Stimulated activated CD8-positive, alpha-beta memory T cell treated with anti-CD3 and anti-CD28 coated beads, Interleukin-4, amount 100 ng/mL, for 4 hours (primary cell): ENCODE measurements at places on chromosomes 2 and 18.

DNA sequence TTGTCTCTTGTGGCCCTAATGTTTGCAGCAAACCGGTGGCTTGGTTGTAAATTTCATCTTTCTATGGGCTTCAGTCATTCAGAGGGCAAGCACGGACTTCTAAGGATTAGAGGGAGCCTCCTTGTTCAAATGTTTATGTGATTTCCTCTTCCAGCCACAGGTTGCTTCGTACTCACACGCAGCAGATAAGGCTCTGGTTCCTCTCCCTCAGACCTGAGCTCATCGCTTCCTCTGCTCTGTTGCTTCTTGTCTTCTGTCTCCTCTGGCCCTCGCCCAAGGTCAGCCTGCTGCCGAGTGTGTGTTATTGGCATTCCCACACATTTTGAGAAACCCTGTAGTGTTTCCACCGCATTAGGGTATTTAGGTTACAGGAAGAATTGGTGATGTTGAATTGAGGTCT, 44.0 kb downstream of the MYL12B start:
- DNase-seq: no peak

GRCh38 chr18:46097431-46097800, 680 bp downstream of the ATP5F1A start:
- no peak for DNase-seq

DNA sequence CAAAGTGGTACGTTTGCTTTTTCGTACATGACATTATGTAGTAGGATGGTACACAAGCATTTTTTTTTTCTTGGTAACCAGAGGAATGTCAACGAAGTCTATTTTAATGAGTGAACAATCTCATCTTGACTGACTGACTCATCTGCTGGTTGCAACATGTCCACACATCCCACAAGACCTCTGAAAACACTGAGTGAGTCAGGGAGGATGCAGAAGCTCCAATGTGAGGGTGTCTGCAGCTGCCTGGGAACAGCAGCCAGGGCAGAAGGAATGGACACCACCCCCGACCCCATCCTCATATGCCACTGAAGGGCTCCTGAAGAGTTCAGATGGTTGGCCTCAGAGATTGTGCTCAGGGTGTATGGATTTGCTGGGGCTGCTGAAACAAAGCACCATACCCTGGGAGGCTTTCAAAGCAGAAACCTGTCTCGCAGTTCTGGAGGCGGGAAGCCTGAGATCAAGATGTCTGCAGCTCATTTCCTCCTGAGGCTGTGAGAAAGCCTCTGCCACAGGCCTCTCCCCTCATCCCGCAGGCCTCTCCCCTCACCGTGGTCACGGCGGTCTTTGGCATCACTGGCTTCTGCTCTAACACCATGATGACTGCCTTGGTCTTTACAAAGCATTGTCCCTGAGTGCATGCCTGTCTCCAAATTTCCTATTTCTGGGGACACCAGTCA, 124.6 kb downstream of the LRATD1 start:
- no peak for DNase-seq

DNA sequence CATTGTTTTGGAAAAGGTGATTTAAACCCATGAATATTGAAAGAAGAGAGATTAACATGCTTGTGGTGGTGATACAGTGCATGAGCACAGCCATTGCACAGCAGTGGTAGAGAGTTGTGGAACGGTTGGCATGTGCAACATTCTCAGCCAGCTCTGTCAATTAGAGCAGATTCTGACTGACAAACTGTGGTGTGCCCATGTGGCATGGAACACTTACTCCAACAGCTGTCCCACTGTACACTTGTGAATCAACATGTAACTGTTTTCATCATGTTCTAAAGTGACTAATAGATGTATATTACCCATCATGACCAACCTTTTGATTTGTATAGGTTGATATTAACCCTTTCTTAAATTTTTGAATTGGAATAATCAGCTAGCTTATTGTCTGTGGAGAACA, 55.6 kb downstream of the PKP4 start:
- DNase-seq: no peak

DNA sequence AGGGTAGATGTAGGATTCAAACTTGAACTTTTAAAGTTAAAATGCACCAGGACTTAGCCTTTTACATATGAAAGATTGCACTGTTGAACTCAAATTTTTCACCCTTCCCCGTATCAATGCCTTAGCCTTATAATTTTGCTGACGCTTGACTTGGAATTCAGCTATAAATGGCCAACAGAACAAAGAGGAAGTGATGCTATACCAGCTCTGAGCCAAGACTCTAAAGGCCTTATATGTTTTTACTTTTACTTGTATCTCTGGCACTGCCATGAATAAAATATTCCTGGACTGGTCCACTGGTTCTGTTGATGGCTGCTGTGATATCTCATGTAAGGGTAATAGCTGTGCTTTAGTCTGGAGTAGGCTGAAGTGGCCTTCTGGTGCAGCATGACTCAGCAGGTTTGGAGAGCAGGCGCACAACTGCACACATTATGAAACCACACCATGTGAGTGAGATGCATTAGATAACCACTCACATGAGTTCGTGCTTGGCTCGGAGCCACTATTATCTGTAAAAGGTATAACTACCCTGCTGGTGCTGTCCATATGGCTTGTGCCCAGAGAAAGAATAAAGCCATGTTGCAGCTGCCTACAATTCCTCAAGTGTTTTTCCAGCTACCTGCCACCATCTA, 8.4 kb upstream of the IER3IP1 start:
- no peak for DNase-seq

DNA sequence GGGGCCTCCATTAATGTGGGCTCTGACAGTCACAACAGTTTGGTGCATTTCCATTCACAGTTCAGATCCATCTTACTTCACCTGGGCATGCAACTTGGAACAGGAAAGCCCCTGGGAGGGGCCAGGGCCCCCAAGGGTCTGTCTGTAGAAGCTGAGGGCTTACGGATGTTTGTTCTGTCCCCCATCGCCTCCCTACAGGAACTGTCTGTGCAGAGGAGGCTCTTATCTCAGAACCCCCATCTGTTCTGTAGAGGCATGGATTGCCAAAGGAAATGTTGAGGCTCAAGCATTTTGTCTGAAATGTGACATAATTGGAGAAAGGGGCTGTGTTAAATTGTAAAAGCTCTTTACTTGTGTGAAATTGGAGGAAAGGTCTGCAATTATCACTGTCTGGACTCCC, 334.3 kb downstream of the CLIP4 start:
- DNase-seq: no peak

DNA sequence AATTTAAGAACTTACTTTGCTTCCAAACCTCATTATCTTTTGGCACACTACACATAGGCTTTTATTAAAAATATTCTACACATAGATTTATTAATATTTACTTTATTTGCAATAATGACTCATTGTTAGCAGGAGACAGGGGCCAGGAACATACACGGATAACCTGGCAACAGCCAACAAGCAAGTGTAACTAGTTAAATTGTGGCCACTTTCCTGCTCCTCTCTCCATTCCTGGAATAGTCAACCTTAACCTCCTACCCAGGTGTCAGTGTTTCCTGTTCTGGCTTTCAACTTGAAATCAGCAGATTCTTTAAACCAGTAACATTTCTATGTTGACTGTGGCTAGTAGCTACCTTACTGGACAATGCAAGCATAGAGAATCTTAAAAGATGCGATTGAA, 26.5 kb downstream of the ACVR1 start:
- no peak for DNase-seq

DNA sequence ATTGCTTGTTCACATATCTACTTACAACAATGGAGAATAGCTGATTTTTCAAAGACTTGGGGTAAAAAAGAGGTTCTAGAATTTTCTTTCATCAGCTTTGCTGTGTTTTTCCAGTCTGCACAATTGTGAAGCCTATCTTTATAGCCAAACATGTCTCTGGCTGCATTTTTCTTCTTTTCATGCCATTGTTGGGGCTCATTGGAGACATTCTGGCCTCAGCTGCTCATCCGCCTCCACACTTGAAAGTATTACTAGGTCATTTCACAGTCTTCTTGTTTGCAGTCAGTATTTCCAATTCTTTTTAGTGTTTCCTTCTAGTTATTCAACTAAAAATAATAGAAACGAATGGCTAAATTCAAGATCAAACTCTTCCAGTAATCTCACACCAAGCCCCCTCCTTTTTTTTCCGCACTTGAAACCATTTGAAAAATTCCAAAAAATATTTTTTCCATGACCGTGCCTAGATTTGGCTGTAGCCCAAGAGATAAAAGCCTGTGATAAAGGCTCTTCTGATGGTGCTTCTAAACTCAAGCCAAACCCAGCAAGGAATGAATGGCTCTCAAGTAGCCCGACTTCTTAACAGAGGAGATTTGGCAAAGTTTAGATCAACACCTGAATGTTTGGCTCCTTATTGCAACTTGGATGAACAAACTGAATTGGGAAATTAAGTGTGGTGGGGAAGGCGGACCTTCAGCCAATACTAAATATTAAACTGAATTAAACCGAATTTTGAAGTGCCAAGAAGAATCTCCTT, 103.4 kb downstream of the NRP2 start:
- DNase-seq: no peak

DNA sequence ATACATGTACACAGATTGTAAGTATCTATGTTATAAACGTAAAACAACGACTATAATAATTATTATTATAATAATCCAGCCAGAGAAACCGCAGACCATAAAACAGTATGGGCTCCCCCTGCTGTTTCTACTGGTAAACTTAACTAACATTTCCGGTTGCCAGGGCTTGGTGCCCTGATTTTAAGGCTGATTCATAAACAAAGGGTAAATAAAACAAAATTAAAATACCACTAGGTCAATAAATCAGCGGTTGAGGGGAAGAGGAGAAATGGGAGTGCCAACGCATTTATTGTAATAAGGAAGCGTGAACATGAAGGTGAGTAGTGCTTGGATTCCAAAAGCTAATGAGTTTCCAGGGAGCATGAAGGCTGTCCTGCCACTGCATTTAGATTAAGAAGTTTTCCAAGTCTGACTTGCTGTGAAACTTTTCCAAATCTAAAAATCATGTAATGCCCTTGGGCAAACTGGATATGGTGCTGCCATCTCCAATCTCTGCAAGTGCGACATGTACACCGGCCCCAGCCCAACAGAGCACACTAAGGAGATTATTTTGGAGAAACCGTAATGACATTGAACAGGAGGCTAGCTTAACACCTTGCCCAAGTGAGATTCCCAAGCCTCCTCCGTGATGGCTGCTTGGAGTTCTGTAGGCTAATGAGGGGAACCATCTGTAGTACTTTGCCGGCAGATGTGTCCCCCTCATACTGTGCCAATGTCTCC, 50.7 kb upstream of the HNRNPA3 start:
- DNase-seq: no peak

GRCh38 chr2:50514901-50515300, 517.0 kb downstream of the NRXN1 start:
- DNase-seq: no peak
